Anterior cingulate cortex (tissue), 58 donors: ENCODE measurements at places on chromosomes 7 and 10.

DNA sequence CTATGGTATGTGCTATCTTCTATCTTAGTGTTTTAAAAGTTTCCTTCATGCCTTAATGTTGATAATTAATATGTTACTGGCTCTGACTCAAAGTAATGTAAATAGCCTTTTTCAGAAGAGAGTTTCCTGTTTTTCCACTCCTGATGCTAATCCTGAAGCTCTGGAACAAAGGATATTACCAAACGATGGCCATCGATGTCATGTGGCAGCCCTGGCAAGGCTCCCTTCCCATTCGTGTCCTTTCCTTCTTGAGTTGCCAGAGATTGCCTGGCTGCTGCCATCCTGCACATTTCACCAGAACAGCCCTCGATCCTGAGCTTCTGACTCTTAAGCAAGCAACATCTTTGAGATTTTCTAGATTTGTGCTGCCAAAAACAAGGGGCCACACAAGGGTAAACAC lies 46.0 kb downstream of the RNF133 start:
- DNase-seq: no peak

DNA sequence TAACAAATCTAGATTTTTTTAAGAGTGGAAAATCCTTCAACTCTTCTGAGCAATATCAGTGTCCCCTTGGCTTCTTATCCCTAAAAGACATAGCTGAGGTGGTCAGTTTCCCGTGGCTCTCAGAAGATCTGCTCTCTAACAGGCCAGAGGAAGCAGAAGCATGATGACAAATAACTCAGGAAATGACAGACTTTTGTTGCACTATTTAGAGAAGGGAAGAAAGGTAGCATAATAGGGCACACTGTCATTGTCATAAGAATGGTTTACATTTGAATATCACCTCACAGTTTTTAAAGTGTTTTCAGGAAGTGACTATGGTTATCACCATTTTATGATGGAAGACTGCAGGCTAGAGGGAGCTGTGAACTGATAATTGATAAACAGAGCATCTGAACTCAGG lies 33.6 kb upstream of the RAPGEF5 start:
- DNase-seq: no peak

DNA sequence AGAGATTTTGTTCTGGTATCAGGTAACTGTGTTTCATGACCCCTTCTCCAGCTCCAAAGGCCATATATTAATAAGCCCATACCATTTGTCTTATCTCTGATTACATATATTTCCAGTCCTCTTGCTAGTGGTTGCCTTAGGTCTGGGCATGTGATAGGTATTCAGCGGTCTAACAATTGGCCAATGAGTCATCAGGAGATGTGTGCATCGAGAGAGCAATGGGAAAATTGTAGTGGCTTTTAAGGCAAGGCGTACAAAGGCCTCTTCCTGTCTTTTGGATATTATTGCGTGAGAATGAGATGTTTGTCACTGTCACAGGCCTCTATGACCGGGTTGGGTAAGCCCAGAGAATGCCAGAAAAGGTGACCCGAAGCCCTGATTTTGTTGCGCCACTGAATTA lies 38.6 kb upstream of the SFRP5 start:
- no peak for DNase-seq

GRCh38 chr10:79131836-79132631 lies 63.3 kb downstream of the ZMIZ1 start:
- no peak for DNase-seq

DNA sequence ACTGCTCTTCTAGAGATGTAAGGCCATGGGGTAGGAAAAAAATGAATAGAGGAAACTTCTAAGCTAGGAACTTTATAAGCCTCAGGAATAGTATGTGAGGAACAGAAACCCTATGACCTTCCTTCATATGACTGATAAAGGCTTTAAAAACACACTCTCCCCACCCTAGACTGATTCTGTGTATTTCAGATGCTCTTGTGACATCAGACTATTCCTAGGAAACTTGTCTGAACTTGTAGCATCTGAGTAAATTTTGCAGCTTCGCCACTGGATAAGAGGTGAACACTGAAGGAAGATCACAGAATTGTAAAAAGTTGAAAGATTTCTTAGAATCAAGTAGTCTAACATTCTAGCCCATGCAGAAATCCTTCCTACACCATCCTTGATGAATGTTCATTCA lies 31.0 kb upstream of the CBLL1 start:
- no peak for DNase-seq

GRCh38 chr7:121620206-121620605 lies 224.1 kb upstream of the FAM3C start:
- no peak for DNase-seq

- DNase-seq: no peak
Measured at GRCh38 chr7:30249986-30250774, 34.2 kb upstream of the ZNRF2 start.

GRCh38 chr10:117047947-117048346 lies 43.0 kb upstream of the SHTN1 start:
- DNase-seq: no peak

GRCh38 chr7:149822353-149822943 lies 15.7 kb upstream of the ZNF862 start:
- DNase-seq: no peak

- no peak for DNase-seq
Measured at GRCh38 chr10:58757352-58758065, 244.8 kb downstream of the BICC1 start.

DNA sequence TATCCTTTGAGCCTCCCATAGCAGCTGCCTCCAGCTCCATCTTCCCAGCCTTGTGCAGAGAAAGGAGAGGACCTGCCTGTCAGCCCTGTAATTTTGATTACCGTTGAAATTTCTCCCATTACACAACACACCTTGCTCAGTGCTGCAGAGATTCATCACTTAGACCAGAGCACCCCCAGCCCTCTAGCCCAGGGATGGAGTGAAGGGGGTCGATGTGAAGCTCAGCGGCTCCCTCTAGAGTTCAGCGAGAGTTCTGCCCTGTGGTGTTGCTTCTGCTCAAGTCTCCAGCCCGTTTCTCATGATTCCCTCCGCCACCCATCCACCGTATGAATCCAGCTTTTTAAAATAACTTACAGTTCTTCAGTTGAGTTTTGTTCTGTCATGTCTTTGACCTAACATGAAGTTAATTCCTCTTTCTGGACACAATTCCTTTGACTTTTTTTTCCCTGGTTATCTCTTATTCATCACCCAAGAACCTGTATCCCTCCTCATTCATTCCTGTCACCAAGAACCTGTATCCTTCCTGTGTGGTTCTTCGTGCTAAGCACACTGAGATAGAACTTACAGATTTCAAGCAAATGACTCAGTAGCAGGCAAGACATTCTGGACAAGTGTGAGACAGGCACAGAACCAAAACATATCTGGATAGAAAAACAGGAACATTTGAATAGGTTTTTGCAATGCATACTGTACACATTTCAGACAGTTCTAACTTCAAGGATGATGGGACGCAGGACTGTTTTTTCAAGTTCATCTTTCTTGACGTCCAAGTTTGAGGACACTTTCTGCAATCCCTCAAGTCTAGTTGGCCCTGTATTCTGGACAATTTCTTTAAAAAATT lies 35.0 kb upstream of the ZNF32 start:
- DNase-seq: no peak

DNA sequence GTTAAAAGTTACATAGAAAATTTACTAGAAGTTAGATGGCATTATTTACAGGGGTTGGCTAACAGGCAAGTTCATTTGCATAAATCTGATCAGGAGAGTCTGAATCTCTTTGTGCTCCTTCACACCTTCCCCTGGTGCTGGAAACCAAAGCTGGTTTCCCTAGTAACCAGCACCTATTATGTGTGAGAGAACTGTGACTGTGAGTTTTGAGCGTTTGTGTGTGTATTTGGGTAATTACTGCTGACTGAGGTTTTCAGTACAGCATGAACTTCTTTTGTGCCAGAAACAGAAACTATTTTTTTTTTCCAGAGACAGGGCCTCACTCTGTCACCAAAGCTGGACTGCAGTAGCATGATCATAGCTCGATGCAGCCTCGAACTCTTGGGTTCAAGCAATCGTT lies 10.3 kb upstream of the IFIT1B start:
- DNase-seq: no peak

- DNase-seq: no peak
Measured at GRCh38 chr10:45034301-45034700, 33.6 kb downstream of the ZNF22 start.

GRCh38 chr7:27435461-27435860 lies 192.9 kb downstream of the EVX1 start:
- no peak for DNase-seq

GRCh38 chr10:30596013-30596412 lies 33.5 kb downstream of the LYZL2 start:
- DNase-seq: no peak

DNA sequence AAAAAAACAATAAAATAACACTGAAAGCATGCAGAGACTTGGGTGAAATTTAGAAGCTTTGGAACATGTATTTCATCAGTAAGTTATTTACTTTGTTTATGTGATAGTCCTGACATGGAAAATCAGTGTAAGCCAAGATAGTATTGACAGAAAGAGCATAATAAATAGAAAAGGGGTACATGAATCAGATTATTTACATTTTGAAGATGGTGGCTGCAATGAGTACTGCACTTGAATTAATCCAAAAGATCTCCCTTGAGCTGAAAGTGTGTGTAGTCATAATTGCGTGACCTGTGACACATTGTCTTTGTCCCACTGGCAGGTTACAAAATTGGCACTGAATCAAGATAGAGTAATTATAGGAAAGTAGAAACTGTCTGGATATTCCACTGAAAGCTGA lies 562.9 kb downstream of the GFRA1 start:
- no peak for DNase-seq

GRCh38 chr10:110368556-110368955 lies 63.8 kb upstream of the SMNDC1 start:
- DNase-seq: no peak

- no peak for DNase-seq
Measured at GRCh38 chr7:144036302-144036885, 12.4 kb upstream of the OR2A5 start.

- DNase-seq: no peak
Measured at GRCh38 chr10:4450981-4451908, 374.8 kb upstream of the AKR1E2 start.

- no peak for DNase-seq
Measured at GRCh38 chr7:23696916-23697441, 13.0 kb upstream of the STK31 start.
